Stimulated activated CD8-positive, alpha-beta memory T cell treated with anti-CD3 and anti-CD28 coated beads, Interleukin-2, amount 100 ng/mL, for 48 hours (primary cell): ENCODE measurements at places on chromosomes 13 and 19.

GRCh38 chr19:55352040-55352439 lies 2.5 kb downstream of the COX6B2 start:
- no peak for DNase-seq

DNA sequence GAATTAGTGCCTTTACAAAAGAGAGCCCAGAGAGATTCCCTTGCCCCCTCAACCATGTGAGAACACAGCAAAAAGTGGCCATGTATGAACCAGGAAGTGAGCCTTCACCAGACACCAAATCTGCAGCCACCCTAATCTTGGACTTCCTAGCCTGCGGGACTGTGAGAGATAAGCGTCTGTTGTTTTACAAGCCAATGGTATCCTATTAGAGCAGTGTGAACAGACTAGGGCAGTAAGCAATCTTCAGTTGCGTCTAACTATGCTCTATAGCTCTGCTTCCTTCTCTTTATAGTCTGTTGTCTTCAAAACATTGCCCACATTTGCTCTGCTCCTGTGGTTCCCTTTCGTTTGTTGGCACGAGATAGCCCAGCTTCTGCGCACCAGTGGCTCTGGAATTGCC lies 109.5 kb upstream of the FNDC3A start:
- DNase-seq = no peak

DNA sequence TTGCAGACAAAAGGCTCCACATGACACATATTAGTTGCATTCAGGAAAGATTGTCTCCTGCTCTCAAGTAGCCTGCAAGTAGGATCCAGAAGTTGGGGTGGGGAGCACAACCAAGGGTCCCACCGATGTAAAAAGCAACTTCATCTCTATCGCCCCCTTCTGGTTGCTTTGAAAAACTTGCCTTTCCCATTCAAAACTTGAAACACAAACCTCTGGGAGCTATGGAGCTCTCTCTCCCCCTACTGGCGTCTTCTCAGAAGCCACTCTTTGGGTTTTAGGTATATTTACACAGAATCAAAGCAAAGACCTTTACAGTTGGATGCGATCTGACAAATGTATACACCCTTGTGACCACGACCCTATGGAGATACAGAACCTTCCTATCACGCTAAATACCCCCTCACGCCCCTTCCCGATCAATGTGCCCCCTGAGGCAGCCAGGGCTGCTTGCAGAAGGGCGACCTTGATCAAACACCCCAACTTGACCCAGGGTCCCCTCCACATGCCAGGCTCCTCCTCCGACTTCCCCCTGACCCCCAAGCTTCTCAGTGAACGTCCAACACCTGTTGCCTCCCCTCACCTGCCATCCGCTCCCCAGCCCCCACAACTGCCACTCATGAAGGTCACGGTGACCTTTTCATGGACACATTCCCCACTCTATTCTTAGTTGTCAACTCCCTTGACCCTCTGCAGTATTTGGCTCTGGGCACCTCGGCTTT lies 10.1 kb downstream of the NOSIP start:
- no peak for DNase-seq

GRCh38 chr19:35044317-35045117 lies 3.0 kb downstream of the HPN start:
- peak; percentile 34 for DNase-seq

DNA sequence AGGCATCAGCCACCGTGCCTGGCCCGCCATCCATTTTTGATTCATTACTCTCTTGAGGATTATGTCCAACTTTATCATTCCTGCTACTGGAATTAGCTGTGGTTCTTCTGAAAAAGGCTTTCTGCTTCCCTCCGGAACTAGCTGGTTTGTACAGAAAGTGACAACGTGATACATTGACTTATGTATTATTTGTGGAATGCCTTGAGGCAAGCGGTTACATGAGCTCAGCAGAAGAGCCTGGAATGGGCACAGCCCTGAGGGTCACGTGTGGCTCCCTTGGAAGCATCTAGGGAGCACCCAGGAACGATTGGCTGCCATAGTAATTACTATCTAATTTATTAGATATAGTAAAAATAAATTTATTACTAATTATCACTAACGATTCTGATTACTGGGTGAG lies 14.4 kb upstream of the RETN start:
- no peak for DNase-seq

GRCh38 chr13:79992111-79992510 lies 348.8 kb downstream of the SPRY2 start:
- no peak for DNase-seq

DNA sequence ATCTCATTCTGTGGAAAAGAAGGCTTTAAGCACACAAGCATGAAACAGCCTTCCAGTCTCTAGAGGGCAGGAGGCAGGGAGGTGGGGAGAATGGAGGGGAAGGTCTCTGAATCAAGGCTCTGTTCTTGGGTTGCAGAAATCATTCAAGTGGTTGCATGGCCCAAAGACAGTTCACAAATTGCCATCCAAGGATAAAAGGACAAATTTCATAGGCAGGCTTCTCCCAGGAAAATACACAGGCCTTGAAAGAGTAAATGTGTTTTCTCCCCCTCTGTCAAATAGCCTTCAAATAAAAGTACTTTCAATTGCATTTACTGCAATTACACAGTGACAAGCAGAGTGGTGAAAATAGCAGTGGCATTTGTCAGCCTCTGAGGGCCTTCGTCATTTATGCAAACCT lies 450.8 kb downstream of the DCT start:
- no peak for DNase-seq

DNA sequence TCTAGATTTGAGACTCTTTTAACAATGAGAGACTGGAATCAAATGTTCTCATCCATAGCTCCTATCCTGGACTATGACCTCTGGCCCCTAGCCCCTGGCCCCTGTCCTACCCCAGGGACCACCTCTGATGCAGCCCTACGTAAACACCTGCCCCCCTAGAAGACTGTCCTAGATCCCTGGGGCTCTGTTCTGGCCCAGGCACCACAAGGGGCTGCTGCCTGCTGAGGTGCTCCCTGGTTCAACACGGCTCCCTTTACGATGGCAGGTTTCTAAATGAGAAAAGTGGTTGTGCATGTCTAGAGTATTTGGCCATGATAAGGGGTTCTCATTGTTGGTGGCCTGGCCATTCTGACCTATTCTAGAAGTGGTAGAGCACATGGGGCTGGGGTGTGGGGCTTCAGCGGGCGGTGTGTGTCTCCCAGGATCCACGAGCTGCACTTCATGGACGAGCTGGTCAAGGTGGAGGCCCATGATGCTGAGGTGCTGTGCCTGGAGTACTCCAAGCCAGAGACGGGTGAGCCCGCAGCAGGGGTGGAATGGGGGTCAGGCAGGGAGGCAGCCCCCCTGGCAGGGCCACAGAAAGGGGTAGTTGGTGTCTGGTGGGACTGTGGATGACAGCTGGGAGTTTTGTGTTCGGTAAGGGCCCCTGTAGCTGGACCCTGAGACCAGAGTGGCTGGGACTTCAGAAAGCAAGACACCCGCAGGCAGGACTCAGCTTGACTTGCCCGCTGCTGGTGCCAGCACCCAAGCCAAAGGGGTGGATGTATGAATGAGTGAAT lies 26.5 kb upstream of the OVOL3 start:
- no peak for DNase-seq

DNA sequence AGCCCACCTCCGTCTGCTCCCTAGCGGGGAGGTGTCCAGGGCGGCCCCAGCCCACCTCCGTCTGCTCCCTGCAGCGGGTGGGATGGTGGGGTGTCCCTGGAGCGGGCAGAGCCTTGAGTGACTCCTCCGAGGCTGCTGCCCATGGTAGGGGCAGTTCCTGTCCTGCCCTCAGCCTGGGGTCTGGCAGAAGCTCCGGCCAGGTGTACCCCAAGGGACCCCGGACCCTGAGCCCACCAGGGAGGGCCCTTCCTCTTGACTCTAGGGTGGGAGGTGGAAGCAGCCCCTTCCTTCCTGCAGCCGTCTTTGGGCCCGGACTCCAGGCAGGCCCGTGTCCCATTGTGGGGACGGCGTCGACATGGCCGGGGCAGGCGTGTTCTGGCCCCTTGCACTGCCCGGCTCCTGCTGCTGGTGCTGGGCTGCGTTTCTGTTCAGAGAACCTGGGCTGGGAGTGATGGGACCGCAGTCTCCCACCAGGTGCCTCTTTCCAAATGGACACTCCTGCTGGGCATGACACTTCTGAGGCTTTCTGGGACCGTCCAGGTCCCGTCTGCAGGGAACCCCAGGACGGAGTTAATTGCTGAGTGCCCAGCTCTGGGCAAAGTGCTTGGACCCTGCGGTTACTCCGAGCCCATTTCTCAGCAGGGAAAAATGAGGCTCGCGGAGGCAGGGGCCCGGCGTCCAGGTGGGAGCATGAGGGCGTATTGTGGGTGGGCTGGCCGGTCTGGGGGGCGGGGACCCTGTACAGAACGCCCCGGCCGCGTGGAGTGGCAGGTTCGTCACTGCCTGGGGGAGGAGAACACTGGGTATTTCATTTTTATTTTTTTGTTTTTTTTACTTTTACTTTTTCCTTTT lies 19.8 kb downstream of the ARID3A start:
- no peak for DNase-seq

DNA sequence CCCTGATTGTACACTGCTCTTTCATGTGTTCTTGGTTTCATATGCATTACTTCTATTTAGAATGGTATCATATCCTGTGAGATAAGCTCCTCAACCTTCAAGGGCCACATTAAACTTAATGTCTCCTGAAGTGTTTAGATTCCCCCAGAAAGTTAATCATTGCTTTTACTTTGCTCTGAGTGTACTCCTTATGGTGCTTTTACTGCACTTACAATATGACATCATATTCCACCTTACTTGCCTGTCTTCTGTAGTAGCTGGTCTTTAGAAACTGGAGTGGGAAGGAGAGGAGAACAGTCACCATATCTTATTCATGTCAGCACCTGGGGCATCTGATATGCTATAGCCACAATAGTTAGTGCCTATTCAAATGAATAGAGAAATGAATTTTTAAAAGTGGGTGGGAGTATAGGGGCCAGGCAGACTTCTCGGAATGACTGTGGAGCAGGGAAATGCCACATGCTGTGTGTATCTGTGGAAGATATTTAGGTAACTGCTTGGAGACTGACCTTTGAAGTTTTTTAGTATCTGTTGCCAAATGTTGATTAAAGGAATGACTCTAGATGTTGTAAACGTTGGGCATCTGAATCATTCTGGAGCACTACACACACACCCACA lies 40.2 kb downstream of the SLAIN1 start:
- no peak for DNase-seq

- DNase-seq = no peak
These were observed 721.6 kb upstream of the ARGLU1 start for GRCh38 chr13:107289540-107289939.

DNA sequence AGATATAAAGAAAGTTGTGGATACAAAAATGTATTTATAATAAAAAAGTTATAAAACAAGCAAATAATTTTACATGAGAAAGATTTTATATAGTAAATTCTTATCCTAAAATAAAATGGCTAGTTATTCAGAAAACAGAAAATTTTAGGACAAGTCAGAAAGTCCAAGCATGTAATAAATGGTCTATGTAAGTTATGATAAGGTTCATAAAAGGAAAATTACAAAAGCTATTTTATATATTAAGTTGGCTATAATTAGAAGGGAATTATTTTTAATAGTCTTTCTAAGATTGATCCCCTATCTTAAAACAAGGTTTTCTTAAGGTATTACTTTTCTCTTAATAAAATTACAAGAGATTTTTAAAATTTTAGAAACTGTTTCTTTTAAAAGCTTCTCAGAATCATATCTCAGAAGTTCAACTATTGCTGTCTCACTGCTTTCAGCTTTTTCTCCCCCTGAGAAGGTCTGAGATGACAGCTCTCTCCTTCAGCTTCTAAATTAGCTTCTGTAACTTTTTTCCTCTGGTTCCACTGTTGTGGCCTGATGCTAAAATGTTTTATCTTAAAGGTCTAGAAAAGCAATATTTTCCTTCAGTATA lies 8.7 kb downstream of the CCDC169 start:
- DNase-seq = no peak

DNA sequence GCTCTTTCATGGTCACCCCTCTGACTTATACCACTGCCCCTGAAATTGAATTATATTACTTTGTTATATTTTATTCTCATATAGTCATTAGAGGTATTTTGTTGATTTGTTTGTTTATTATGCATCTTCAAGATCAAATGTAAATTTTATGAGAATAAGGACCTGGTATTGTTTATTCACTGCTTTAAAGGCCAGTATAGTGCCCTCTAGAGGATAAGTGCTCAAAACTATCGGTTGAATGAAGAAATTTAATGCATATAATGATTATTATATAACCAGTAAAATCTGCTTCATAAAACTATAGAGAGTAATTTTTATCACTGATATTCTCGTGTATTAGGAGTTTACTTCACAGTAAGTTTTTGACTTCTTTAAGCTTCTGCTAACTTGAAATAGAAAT lies 1401.9 kb downstream of the SLITRK1 start:
- DNase-seq = no peak

DNA sequence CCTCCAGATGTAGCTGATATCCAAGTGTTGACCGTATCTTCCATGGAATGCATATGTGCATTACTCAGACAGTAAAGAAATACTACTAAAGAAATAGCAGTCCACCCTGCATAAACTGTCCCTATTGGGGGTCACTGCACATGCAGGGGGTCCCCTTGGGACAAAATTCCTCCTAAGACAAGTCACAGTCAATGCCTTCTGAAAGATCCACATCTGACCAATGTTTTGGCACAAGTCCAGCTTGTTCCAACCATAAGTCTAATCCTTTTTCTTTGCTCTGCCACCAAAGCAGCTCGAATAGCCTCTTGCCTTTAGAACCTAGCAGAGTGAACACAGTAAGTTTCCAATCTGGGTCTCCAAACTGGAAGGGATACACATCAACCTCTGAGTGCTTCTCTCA lies 87.9 kb downstream of the DIAPH3 start:
- DNase-seq = no peak

DNA sequence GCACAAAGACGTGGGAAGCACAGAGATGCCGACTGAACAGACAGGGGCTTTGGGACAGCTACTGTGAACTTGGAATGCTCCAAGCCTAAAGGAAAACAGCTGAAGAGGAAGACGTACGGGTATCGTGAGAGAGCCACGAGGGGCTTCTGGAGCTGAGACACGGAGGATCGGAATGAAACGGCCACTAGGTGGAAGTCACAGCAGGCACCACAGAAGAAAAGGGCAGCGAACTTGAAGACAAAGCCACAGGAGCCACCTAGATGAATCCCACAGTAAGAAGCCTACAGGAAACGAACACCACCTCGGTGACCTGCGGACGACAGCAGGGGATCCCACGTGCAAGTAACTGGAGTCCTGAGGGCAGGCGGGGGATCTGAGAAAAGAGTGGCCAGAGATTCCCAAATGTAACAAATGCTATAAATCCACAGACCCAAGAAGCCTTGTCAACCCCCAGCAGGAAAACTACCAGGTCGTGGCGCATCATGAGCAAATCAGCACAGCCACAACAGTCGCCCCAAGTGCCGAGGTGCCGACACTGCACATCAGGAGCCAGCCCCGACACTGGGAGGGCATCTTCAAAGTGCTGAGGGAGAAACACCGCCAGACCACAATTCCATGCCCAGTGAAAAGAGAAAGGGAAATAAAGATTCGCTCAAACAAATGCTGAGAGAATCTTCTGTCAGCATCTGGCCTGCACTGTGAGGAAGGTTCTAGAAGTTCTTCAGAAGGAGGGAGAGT lies 39.3 kb upstream of the ISYNA1 start:
- no peak for DNase-seq

DNA sequence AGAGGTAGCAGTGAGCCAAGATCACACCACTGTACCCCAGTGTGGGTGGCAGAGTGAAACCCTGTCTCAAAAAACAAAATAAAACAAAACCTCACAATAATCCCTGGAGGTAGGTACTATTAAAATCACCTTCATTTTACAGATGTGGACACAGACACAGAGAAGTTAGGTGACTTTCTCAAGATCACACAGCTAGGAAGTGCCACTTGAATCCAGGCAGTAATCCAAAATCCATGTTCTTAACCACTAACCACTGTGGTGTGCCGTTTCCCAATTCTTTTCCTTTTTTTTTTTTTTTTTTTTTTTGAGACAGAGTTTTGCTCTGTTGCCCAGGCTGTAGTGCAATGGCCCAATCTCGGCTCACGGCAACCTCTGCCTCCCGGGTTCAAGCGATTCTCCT lies 9.0 kb downstream of the PPP1R14A start:
- no peak for DNase-seq
